Urinary bladder (tissue), 4 donors: ENCODE measurements at places on chromosomes 5 and 9. TPM values are rescaled to one million over a fixed set of nuclear protein-coding genes. Genes with fewer than 3 reads are reported as not detected.

The PCDHGA6 gene
- 9.6 TPM for total RNA-seq

DNA sequence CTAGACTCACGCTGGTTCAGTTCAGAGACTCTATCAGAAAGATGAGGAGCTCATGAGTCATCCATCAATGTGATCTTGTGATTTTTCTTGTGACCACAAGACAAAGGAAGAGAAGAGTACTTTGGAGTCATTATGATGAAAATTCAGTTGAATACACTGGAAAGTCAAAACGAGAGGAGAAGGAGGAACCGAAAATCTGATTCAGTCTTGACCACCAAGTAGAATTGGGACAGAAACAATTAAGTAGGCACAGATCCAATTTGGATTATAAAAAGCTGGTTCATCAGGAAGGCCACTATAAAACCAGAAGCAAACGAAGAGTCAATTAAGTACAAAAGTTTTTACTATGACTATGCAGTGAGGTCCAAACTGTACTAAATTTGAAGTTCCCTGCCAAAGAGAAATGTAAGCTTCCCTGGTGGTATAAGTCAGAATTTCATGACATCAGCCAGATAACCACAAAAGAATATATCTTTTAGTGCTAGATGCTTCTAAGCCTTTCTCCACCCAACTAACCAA, 90.9 kb downstream of the THBS4 start:
- DNase-seq: no peak

DNA sequence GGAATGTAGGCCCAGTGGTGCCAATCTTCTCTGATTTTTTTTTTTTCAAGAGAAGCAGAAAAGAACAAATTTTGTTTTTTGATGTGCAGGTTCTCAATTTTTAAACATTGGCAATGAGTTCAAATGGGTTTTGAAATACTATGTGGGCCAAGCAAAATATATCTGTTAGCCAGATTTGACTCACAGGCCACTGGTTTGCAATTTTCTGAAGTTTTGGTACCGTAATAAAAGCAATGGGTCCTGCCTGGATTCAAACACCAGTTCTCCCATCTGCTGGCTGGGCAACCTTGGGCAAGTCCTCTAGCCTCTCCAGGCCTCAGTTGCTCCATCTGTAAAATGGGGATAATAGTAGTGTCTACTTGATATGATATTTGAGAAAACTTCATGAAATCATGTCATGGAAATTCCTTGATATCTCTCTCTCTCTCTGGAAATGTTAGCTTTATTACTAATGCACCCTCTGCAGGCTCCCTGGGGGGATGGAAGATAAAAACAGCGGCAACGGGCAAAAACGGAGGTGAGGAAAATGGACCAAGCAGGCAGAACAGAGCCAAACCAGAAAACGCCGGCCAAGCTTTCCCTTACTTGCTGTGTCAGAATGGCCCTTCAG, 63.4 kb downstream of the SMIM23 start:
- DNase-seq: no peak

- DNase-seq: no peak
Measured at GRCh38 chr9:110746211-110746930, 77.8 kb downstream of the MUSK start.

- no peak for DNase-seq
Measured at GRCh38 chr5:75509546-75509945, 1.9 kb downstream of the CERT1 start.

GRCh38 chr9:134606951-134607731, 34.5 kb upstream of the COL5A1 start:
- no peak for DNase-seq

- no peak for DNase-seq
Measured at GRCh38 chr9:131603199-131603598, 57.9 kb downstream of the PRRT1B start.
